ENCODE measurements at places on chromosomes 7 and 10. TPM values are rescaled to one million over a fixed set of nuclear protein-coding genes. Genes with fewer than 3 reads are reported as not detected.
A peak's percentile ranks its signal among the peaks of the same experiment; 100 is the strongest.

GRCh38 chr10:23139677-23140076 lies 44.3 kb downstream of the MSRB2 start:
- DNase-seq = no peak

DNA sequence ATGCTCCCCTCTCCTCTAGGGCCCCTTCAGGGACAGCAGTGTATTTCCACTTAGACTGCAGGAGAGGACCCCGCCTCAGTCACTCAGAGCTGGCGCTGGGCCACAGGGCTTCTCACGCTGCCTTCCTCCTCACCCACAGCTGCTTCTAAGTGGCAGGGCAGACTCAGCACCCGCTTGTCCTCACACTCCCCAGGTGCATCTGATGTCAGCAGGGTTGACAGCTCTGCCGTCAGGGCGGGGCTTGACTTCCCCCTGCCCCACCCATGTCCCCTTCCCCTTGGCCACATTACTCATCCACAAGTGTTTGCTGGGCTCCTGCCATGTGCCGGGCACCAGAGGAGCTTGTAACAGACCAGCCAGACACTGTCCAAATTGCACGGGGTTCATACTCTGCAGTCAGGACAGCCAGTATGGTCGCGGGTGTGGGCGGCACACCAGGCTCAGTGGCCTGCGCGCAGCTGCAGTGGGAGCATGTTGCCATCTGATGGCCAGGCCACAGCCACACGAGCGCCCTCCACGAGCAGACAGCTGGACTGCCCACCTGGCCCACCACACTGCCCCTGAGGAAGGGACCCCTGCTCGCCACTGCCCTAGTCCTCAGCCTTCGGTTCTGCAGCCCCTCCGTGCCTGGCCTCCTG lies 29.3 kb upstream of the TTYH3 start:
- no peak for DNase-seq

DNA sequence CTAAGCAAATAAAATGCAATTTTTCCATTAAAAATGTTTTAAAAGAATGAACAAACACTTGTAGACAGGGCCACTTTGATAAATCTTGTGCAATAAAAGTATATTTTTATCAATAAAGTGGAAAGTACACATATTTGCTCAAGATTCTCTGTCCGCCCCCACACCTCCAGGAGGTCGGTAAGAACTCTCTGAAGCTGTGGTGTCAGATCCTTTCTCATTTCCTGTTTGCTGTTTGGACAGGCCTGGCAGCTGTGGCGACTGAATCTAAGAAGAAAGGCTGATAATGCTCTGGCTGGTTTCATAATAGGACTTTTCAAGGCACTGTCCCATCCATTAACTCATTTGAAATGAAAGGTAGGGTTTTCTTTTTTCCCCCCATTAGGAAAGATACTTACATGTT lies 15.3 kb upstream of the ASB4 start:
- peak; percentile 33 for DNase-seq

DNA sequence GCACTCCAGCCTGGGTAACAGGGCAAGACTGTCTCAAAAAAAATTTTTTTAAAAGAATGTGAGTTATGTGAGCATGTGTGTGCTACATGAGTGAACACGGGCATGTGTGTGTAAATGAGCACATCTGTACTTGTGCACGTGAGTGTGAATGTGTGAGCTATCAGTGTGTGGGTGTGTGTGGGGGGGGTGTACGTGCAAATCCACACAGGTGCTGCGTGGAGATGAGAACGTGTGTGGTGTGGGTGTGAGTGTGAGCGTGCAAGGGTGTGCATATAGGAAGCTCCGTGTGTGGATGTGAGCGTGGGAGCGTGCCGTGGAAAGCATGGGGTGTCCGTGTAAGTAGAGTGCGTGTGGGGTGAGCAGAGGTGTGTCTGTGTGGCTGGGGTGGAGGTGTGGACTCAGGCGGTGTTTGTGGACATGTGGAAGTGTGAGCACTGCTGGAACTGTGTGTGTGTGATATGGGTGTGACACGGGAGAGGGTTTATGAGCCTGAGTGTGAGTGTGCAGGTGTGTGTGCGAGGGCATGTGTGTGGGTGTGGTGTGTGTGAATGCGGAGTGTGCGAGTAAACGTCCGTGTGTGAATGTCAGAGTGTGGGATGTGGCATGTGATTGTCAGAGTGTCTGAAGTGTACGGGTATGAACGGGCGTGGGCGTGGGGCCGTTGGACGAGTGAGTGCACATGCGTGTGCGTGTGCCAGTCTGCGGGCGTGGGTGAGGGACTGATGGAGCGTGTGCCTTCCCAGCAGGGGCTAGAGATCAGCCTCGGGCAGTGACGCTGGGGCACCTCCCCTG lies 45.9 kb upstream of the TNRC18 start:
- DNase-seq = no peak

DNA sequence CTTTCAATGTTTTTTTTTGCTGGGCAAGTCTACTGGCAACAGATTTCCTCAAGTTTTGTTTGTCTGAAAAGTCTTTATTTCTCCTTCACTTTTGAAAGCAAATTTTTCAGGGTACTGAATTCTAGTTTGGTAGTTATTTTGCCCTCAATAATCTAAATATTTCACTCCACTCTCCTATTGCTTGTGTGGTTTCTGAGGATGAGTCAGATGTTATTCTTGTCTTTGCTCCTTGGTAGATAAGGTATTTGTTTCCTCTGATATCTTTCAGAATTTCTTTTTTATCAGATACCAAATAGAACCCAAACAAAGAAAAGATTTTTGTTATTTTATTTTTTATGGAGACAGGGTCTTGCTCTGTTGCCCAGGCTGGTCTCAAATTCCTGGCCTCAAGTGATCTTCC lies 99.2 kb upstream of the MALRD1 start:
- no peak for DNase-seq

DNA sequence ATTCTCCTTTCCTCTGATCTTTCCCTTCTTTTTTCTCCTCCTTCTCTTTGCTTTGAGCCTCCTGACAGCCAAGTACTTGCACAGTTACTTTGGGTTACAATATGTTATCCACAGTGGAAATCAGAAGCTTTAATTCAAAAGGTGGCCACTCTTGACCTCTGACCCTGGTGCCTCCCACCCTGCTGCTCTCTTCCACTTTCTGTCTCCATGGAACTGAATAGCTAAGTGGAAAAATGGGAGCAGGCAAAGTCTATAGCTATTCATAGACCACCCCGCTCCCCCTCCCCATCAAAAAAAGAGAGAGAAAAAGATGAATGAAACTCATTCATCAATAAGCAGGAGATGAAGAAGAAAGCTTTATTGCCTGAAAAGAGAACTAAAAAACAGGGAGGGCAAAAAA lies 39.4 kb downstream of the PTN start:
- DNase-seq = no peak

GRCh38 chr7:6639627-6640026 lies 2.5 kb downstream of the ZNF316 start:
- no peak for DNase-seq

DNA sequence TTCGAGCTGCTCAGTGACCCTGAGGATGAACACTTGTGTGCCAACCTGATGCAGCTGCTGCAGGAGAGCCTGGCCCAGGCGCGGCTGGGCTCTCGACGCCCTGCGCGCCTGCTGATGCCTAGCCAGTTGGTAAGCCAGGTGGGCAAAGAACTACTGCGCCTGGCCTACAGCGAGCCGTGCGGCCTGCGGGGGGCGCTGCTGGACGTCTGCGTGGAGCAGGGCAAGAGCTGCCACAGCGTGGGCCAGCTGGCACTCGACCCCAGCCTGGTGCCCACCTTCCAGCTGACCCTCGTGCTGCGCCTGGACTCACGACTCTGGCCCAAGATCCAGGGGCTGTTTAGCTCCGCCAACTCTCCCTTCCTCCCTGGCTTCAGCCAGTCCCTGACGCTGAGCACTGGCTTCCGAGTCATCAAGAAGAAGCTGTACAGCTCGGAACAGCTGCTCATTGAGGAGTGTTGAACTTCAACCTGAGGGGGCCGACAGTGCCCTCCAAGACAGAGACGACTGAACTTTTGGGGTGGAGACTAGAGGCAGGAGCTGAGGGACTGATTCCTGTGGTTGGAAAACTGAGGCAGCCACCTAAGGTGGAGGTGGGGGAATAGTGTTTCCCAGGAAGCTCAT lies 1.1 kb downstream of the DDIT4 start:
- peak; percentile 82 for DNase-seq

DNA sequence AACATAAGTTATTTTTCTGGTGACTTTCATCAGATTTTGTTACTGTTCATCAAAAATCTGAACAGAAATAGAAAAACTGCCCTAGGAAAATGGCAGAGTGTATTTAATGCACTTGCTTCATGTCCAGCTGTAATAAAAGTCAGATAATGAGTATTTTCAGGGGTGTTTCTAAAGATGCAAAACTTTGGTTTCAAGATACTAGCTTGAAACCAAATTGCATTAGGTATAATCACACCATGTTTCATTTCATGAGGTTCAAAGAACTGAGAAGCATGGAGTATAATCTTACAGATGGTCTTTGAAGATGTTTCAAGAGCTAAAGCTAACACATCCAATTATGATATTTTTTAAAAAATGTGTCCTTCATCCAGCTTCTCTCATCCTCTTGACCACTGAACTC lies 128.9 kb downstream of the NRCAM start:
- no peak for DNase-seq

DNA sequence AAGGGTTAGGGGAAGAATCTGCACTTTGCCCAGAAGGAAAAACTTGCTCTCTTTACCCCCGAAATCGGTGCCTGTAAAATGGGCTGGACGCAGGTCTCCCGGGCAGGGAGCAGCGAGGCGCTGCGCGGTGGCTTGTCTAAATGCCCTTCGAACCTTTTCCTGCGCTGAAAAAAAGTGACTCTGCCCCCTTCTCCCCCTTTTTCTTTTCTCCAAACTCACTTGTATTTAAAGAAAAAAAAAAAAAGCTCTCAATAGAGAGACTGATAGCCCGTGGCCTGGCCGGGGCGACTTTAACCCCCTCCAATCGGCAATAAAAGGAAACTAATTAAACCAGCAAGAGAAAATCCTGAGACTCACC lies 286 bp downstream of the SP8 start:
- DNase-seq = no peak

DNA sequence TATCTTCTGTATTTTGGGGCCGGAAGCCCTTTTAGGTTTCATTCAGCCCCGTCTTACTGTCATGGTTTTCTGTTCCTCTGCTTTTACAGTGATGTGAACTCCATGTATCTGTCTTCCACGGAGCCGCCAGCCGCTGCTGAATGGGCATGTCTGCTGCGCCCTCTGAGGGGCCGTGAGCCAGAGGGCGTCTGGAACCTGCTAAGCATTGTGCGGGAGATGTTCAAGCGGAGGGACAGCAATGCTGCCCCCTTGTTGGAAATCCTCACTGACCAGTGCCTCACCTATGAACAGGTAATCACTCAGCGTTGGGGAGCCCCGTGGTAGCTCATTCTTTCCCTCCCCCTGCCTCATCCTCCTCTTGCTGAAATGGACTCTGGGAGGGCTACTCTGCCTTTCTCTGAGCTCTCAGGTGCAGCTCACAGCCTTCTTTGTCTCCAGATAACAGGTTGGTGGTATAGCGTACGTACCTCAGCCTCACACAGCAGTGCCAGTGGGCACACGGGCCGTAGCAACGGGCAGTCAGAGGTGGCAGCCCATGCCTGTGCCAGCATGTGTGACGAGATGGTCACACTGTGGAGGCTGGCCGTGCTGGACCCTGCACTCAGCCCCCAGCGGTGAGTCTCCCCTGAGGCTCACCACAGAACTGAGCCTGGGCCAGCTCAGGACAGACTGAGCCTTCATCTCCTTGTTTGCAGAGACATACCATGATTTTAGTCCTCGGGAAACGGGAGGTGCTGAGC lies 5.7 kb downstream of the ZSWIM8 start:
- no peak for DNase-seq

GRCh38 chr10:48241332-48241731 lies 33.2 kb downstream of the FRMPD2 start:
- DNase-seq = no peak

DNA sequence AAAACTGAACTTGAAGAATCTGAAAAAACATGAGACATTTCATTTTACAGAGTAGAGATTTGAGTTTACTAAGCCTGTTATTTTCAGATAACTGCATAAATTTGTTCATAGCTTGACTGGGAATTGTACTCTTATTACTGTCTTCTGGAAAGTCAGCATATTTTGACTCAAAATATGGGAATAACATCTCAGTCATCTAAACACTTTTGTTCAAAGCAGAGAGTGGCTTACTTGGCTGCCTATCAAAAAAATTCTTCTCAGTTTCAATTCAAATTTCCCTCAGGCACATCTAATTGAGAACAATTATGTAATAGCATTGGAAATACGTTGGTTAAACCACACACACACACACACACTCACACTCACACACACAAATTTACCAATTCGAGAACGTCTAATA lies 384.6 kb downstream of the ARL4A start:
- no peak for DNase-seq

GRCh38 chr7:116776610-116777289 lies 85.6 kb upstream of the CAPZA2 start:
- DNase-seq = peak; percentile 24

DNA sequence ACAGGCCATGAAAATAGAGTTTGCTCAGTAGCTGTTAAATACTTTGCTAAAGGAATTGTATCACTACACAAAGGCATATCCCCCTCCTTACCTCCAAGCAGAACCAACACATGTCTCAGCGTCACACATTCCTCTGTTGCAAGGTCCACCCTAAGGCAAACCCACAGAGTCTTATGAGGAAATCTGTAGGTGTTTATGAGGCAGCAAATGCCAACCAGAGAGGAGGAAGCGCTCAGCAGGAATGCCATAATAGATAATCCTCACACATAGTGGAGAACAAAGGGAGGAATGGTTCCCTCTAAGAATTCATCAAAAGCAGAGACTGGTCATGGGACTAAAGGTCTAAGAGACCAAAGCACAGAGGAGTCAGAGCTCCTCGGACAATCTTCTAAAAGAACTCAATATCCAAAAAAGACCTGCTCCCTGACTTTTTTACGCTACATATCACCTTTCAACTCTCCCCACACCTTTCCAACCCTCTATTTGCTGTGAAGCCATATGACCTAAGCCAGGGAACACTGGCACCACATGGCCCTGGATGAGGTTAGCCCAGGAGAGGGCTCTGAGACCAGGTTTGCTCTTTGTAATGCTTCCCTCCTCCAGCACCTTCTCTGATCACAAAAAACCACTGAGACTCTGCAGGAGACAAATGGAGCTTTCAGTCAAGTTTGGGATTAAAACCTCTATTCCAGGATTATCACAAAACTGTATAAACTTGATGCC lies 7.3 kb downstream of the SLC25A13 start:
- no peak for DNase-seq

DNA sequence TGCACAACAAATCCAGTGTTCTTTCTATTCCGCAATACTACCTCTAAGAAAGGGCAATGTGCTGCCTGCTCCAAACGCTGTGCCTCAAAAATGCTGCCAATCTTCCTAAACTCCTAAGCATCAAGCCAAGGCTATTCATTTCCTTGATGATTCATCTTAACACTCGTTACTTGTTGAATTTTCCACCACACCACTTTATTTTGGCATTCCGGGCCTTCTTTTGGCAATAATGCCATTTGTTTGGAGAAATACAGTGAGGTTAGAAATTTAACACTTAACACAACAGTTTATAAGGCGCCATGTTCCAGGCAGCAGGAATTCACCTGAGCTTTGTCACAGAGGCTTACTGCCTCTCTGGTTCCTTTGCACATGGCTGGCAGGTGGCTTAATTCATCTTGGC lies 82.6 kb upstream of the ABCB5 start:
- peak; percentile 52 for DNase-seq

- DNase-seq = no peak
These were observed 40.8 kb upstream of the WIPF3 start for GRCh38 chr7:29765490-29765889.

The BAMBI gene
- total RNA-seq = 2.4 TPM

The SPDYE16 gene
- total RNA-seq = not detected

The JCAD gene
- 50.6 TPM for total RNA-seq

The LEP gene
- total RNA-seq = not detected
